Stimulated activated memory B cell treated with anti-CD40 and anti-IgM and Interleukin-4, amounts not matched to agents 10 μg/mL and 1 μg/mL and 100 μg/mL, for 72 hours (primary cell): ENCODE measurements at places on chromosomes 6 and 20.

GRCh38 chr6:149815788-149816187, 48.4 kb downstream of the LRP11 start:
- no peak for ATAC-seq
- no peak overlapping the region for H3K27ac ChIP-seq
- H3K4me1 ChIP-seq: peaks cover 6% of the 10 kb centered on the region
- no peak overlapping the region for H3K4me3 ChIP-seq
- H3K27me3 ChIP-seq: no peaks in the 10 kb centered on the region

DNA sequence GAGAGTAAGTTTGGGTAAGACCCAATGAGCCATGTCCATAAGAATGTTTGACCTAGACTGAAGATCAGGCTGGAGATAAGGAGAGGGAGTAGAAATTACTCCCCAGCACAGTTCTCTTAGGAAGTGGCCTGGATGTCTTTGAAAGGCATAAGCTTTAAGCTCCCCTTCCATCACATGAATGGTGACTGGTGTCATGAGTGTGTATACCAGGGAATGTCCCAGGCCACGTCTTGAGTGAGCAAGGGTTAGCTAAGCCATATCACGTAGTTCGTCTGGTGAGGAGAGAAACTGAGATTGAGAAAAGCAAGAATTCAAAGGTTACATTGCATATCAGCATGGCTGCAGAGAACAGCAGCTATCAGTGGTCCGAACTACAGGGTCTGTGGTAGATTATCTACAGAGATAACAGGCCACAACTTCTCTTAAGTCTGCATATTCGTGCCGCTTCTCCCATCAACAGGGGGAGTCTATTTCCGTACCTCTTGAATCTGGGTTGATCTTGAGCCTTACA, 60.1 kb upstream of the BMP2 start:
- no peak overlapping the region for H3K27ac ChIP-seq
- H3K4me1 ChIP-seq: no peaks in the 10 kb centered on the region
- H3K36me3 ChIP-seq: no peaks in the 10 kb centered on the region
- no peak overlapping the region for H3K4me3 ChIP-seq
- H3K27me3 ChIP-seq: no peaks in the 10 kb centered on the region
- ATAC-seq: no peak

- no peak overlapping the region for H3K27ac ChIP-seq
- no peaks in the 10 kb centered on the region for H3K4me1 ChIP-seq
- no peaks in the 10 kb centered on the region for H3K36me3 ChIP-seq
- no peak for ATAC-seq
Measured at GRCh38 chr6:155001482-155001881, 6.4 kb downstream of the TIAM2 start.

DNA sequence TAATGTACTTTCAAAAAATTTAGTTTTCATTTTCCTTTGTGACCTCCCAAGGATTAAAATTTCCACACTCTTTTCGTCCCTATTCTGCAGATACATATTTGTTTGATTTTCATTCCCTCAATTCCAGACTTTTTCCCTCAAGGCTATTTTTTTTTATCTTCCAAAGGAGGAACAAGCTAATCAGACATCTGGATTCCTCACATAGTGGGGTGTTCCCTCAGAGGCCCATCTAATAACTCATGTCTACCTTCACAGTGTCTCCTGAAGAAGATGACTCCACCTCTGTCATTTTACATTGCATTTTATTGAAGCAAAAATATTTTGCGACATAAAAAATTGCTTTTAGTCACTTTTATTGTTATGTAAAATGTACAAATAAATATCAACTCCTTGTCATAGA, 122.2 kb downstream of the RFPL4B start:
- no peaks in the 10 kb centered on the region for H3K4me1 ChIP-seq
- no peaks in the 10 kb centered on the region for H3K36me3 ChIP-seq
- no peaks in the 10 kb centered on the region for H3K27me3 ChIP-seq
- no peak for ATAC-seq

- ATAC-seq: no peak
- no peak overlapping the region for H3K4me3 ChIP-seq
- no peak overlapping the region for H3K27ac ChIP-seq
- no peaks in the 10 kb centered on the region for H3K36me3 ChIP-seq
- H3K4me1 ChIP-seq: no peaks in the 10 kb centered on the region
Measured at GRCh38 chr6:92479831-92480230, 939.5 kb downstream of the EPHA7 start.

GRCh38 chr6:100573166-100573565, 108.4 kb upstream of the SIM1 start:
- no peaks in the 10 kb centered on the region for H3K27me3 ChIP-seq
- no peak overlapping the region for H3K4me3 ChIP-seq
- peaks cover 53% of the 10 kb centered on the region for H3K36me3 ChIP-seq
- no peaks in the 10 kb centered on the region for H3K4me1 ChIP-seq
- no peak overlapping the region for H3K27ac ChIP-seq

DNA sequence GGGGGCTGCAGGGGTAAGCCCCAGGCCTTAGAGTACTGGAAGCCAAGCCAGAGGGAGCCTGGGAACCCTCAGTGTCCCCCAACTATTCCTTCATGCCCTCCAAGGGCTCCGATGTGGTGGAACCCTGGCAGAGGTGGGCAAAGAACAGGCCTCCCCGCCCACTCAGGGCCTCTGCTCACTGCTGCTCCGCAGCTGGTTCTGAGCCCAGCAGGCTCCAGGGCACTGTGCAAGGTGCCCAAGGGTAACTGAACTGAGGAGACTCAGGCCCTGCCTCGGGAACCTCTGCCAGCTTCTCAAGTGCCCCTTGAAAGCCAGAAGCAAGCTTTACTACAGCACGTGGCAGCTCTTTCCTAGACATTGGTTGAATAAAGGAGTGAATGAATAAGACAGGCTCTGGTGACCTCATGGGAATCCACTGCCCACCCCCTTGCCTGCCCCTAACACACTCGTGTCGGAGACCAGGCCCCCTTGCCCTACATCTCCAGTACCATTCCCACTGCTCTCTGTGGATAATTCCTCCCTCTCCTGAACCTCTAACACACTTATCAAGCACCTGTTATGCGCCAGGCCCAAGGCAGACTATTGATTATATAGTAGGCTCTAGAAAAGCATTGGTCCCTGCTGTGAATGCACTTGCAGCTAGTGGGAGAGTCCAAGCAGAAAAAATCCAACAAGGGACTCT, 55.0 kb downstream of the TOX2 start:
- H3K4me1 ChIP-seq: no peaks in the 10 kb centered on the region
- no peak for ATAC-seq
- H3K36me3 ChIP-seq: no peaks in the 10 kb centered on the region

DNA sequence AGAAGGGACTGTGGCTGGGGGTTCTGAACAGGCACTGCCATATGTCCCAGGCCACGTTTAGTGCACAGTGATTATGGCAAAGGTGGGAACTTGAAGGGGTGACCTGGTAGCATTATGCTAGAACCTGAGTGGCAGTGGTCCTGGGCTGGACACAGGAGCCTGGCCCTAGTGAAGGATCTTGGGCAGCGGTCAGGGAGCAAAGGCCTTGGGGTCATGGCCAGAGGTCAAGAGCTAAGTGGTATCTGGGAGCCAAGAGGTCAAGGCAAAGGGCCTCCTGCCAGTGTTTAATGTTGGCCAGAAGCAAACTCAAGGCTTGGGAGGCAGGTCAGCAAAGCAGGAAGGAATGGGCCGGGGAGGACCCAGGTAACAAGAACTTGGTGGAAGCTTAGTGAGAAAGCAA, 254.5 kb downstream of the CDH26 start:
- no peak for ATAC-seq
- no peaks in the 10 kb centered on the region for H3K36me3 ChIP-seq
- H3K27me3 ChIP-seq: peaks cover 6% of the 10 kb centered on the region
- no peaks in the 10 kb centered on the region for H3K4me1 ChIP-seq

DNA sequence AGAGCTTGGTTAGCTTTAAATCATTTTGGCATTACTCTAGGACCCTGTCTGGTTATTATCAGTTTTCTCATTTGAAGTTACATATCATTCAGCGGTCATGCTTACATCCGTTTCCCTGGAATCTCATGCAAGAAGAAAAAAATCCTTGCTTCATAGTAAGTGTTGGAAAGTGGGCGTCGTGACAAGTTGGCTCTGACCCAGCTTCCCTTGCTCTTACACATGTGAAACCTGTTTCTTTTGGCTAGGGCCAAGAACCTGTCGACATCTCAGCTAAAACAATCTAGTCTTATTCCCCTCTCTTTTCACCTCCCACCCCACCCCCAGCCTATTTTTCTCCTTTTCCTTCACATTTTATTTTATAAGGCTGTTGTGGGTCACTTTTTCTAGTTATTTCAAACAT, 45.5 kb downstream of the ANKS1A start:
- no peak overlapping the region for H3K4me3 ChIP-seq
- no peaks in the 10 kb centered on the region for H3K27me3 ChIP-seq

DNA sequence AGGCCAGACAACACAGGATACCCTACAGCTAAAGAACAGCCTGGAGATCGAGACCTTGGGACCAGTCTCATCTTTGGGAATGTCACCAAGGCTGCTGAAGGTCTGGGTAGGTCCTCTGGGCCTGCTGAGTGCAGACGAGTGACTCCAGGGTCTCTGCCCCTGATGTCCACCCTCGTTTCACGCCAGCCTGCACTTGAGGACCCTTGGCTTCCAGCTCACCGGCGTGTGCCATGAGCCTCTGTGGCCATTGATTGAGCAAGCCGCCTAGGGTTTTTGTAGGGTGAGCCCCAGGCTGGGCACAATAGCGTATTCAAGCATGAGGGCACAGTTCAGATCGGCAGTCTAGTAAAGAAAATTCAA, 4.3 kb downstream of the BPHL start:
- peaks cover 10% of the 10 kb centered on the region for H3K4me1 ChIP-seq
- no peak for ATAC-seq
- H3K4me3 ChIP-seq: no peak overlapping the region
- H3K27ac ChIP-seq: no peak overlapping the region
- H3K36me3 ChIP-seq: no peaks in the 10 kb centered on the region
- no peaks in the 10 kb centered on the region for H3K27me3 ChIP-seq

DNA sequence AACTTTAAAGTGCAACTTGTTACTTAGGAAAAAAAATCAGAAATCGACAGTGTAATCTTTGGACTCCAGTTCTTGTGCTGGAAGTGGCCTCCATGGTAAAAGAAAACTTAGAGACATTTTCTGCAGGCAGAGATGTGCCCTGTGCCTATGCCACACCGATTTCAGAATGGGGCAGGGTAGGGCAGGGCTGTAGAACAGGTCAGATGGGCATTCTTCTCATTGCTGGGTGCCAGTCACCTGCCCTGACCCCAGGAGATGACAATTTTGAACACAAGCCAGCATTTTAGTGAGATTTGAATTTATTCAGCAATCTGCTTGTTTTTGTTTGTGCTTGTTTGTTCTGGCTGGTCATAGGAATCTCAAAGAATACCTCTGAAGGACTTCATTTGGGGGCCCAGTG, 63.3 kb downstream of the SASH1 start:
- no peaks in the 10 kb centered on the region for H3K36me3 ChIP-seq
- H3K4me3 ChIP-seq: no peak overlapping the region
- H3K27me3 ChIP-seq: peaks cover 9% of the 10 kb centered on the region
- ATAC-seq: no peak

- H3K27ac ChIP-seq: no peak overlapping the region
- no peak for ATAC-seq
- no peaks in the 10 kb centered on the region for H3K36me3 ChIP-seq
- peaks cover 12% of the 10 kb centered on the region for H3K27me3 ChIP-seq
- H3K4me1 ChIP-seq: no peaks in the 10 kb centered on the region
- no peak overlapping the region for H3K4me3 ChIP-seq
Measured at GRCh38 chr20:43492101-43492500, 15.4 kb upstream of the L3MBTL1 start.

- no peaks in the 10 kb centered on the region for H3K4me1 ChIP-seq
- no peaks in the 10 kb centered on the region for H3K27me3 ChIP-seq
- ATAC-seq: no peak
- H3K4me3 ChIP-seq: no peak overlapping the region
Measured at GRCh38 chr20:59777814-59778575, 155.4 kb downstream of the SYCP2 start.

GRCh38 chr6:144335311-144335861, 50.3 kb downstream of the UTRN start:
- H3K4me3 ChIP-seq: peak overlapping the region; percentile 40
- H3K4me1 ChIP-seq: peaks cover 58% of the 10 kb centered on the region
- no peaks in the 10 kb centered on the region for H3K36me3 ChIP-seq

GRCh38 chr20:45448270-45448669, 21.3 kb upstream of the WFDC2 start:
- no peak for ATAC-seq
- no peak overlapping the region for H3K27ac ChIP-seq
- H3K4me3 ChIP-seq: no peak overlapping the region
- H3K27me3 ChIP-seq: peaks cover 9% of the 10 kb centered on the region
- H3K36me3 ChIP-seq: no peaks in the 10 kb centered on the region
- H3K4me1 ChIP-seq: peaks cover 20% of the 10 kb centered on the region

- H3K27me3 ChIP-seq: no peaks in the 10 kb centered on the region
- H3K4me3 ChIP-seq: no peak overlapping the region
- no peak for ATAC-seq
Measured at GRCh38 chr6:138278326-138278725, 60.0 kb upstream of the PBOV1 start.

DNA sequence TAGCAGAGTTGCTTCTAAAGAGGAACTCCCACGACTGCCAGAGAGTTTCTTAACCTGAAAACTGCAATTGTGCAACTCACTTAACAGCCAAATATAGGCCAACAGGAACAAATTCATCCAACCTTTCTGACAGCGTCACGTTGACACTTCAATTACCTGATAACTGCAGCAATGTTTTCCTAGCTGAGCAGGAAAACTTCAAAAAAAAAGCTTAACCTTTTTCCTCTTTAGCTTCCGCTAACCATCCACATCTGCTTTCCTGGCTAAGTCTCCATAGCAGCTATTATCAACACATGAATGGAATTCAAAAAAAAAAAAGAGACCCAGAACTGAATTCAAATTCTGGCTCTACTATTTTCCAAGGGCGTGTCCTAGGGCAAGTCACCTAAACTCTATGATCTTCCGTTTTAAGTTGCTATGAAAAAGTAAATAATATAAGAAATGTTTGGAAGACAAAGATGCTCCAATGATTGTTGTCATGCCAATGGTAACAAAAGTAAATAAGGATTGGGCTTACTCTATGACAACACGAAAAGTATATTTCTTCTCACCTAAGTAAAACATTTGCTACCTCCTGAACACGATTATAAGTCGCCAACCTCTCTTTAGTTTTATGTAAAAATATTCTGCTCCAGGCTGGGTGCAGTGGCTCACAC, 524.6 kb upstream of the JARID2 start:
- H3K27me3 ChIP-seq: no peaks in the 10 kb centered on the region
- H3K36me3 ChIP-seq: peaks cover 5% of the 10 kb centered on the region
- H3K4me3 ChIP-seq: no peak overlapping the region
- H3K4me1 ChIP-seq: peaks cover 62% of the 10 kb centered on the region
- H3K27ac ChIP-seq: peak overlapping the region; percentile 81

- peaks cover 11% of the 10 kb centered on the region for H3K36me3 ChIP-seq
- peaks cover 17% of the 10 kb centered on the region for H3K4me1 ChIP-seq
- no peak overlapping the region for H3K27ac ChIP-seq
- no peaks in the 10 kb centered on the region for H3K27me3 ChIP-seq
- ATAC-seq: no peak
- no peak overlapping the region for H3K4me3 ChIP-seq
Measured at GRCh38 chr6:116507324-116507723, 4.1 kb upstream of the CALHM5 start.

- no peaks in the 10 kb centered on the region for H3K36me3 ChIP-seq
- no peak overlapping the region for H3K4me3 ChIP-seq
- no peak for ATAC-seq
- H3K4me1 ChIP-seq: no peaks in the 10 kb centered on the region
Measured at GRCh38 chr6:6907286-6907685, 200.5 kb upstream of the RREB1 start.
